ENCODE measurements at places on chromosomes 2 and 18. TPM values are rescaled to one million over a fixed set of nuclear protein-coding genes. Genes with fewer than 3 reads are reported as not detected.
A peak's percentile ranks its signal among the peaks of the same experiment; 100 is the strongest.

DNA sequence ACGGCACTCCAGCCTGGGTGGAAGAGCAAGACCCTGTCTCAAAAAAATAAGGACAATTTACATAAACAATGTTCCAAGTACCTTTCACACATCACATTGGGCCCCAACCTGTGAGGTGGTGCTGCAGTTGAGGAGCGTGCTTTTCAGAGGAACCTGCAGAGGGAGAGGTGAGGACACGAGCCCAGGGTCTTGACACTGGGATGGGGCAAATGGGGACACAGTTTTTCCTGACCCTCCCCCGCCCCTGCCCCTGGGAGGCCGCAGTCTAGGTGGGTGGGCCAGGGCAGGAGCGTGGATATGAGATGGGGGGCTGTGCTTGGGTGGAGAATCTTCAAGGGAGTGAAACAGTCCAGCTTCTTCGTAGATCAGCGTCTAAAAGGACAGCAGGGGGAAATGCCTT, 112.9 kb downstream of the SEPTIN10 start:
- no peak for DNase-seq

DNA sequence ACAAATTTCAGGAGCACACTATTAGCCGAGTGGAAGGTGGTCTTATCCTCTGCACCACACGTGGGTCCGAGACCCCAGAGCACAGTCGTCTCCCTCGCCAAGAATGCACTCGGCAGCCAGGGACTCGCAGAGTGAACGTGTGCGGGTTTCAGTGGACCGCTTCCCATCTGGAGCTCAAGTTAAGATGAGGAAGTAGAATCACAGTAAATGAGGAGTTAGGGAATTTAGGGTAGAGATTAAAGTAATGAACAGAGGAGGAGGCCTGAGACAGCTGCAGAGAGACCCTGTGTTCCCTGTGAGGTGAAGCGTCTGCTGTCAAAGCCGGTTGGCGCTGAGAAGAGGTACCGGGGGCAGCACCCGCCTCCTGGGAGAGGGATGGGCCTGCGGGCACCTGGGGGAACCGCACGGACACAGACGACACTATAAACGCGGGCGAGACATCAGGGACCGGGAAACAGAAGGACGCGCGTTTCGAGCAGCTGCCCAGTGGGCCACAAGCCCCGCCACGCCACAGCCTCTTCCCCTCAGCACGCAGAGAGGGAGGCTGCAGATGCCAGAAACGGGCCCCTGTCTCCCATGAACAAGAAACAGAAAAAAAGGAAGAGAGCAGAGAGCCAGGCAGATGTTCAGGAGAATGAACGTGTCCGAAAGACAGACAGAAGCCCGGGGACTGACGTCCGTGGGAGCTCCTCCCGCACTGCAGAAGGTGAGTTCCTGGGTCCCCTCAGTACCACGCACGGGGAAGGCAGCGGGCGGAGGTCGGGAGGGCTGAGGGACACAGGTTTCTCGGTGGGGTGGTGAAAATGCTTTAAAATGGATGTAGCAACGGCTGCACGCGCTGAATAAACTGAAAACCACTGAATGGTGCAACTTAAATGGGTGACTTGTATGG, 5.4 kb upstream of the KCNG2 start:
- no peak for DNase-seq

DNA sequence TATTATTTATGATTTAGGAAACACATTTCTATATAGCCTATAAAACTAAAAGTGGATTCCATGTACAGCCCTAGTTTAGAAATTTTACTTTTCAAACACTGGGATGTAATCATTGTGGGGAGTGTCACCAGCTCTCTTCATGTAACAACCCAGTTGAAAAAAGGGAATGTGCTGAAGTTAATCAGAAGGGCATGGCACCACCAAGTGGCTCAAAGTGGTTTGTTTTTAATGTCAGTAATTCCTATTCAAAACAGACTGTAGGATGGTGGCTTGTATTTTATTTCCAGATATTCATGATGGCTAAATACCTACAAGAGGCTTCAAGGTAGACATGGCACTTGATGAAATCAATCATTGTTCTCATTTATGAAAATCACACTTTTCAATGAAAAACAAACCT, 58.1 kb upstream of the TMEM182 start:
- DNase-seq: peak; percentile 7

DNA sequence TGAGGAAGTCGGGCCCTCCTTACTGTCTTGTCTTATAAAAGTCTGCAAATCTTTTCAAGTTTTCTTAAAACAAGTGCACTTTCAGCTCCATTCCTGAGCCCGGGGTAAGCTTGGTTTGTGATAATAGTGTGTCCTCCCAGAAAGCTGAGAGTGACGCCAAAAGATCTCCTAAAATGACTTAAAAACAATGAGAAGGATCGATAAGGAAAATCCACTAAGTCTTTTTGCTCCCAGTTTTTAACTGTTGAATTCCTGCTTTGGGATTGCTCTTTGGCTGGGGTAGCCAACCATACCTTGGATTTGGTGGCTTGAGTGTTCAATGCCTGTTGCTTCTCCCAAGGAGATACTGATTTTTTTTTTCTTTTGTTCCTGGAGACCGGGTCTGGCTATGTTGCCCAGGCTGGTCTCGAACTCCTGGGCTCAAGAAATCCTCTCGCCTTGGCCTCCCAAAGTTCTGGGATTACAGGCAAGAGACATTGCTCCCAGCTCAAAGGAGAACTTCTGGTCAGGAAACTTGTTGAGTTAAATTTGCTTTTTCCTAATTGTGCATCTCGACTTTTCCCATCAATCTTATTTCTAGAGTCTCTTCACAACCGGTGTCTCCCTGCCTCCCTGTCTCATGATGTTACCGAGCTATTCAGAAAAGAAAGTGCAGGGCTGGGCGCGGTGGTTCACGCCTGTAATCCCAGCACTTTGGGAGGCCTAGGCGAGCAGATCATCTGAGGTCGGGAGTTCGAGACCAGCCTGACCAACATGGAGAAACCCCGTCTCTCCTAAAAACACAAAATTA, 3.0 kb downstream of the TGIF1 start:
- no peak for DNase-seq

DNA sequence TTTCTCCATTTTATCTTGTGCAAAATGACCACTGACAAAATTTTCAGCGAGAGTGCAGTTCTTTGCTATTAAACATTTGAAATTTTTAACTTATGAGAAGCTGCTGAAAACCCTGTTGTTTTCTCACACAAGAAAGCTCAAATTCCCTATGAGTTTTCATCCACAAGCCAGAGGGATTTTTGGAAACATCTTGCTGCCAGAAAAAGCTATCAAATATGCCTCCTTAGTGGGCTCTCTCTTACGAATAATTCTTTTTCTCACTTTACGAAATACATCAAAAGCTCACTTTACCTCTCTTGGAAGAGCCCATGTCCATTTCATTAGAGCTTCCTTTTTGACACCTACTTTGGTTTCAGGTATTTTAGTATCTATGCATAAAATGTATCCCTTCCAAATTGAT, 202.9 kb downstream of the KCNH7 start:
- DNase-seq: no peak

GRCh38 chr2:18600255-18600613, 10.9 kb upstream of the NT5C1B start:
- peak; percentile 54 for DNase-seq

TNFRSF11A gene
- not detected for total RNA-seq

DTNA gene
- not detected for total RNA-seq
